Pancreas (tissue), 10 donors: ENCODE measurements at places on chromosomes 5 and 9. TPM values are rescaled to one million over a fixed set of nuclear protein-coding genes. Genes with fewer than 3 reads are reported as not detected.
A peak's percentile ranks its signal among the peaks of the same experiment; 100 is the strongest.

GRCh38 chr9:89748831-89749499, 144.2 kb downstream of the GADD45G start:
- no peak overlapping the region for H3K4me3 ChIP-seq
- DNase-seq: no peak
- H3K27ac ChIP-seq: no peak overlapping the region

- no peaks in the 10 kb centered on the region for H3K27me3 ChIP-seq
- H3K4me1 ChIP-seq: peaks cover 16% of the 10 kb centered on the region
- DNase-seq: no peak
- no peak overlapping the region for H3K4me3 ChIP-seq
These were observed 6.7 kb upstream of the TMEM141 start for GRCh38 chr9:136784249-136784996.

GRCh38 chr9:133826289-133827085, 88.3 kb upstream of the SARDH start:
- no peaks in the 10 kb centered on the region for H3K4me1 ChIP-seq
- H3K27ac ChIP-seq: no peak overlapping the region
- H3K27me3 ChIP-seq: no peaks in the 10 kb centered on the region
- no peak for DNase-seq
- no peak overlapping the region for H3K4me3 ChIP-seq

Gene GHR
- 1.2 TPM for polyA plus RNA-seq

DNA sequence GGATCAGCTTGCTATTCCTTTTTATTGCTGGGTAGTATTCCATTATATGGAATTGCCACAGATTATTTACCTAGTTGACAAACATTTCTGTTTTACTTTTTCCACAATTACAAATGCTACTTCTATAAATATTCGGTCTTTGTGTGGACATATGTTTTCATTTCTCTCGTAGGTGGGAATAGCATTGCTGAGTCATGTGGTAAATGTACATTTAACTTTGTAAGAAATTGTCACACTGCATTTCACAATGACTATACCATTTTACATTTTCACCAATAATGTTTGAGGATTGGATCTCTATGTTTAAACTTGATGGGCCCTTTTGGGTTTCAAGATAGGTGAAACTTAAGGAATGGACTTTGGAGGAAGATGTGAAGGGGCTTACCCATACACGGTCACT, 19.7 kb downstream of the RAI14 start:
- no peak for DNase-seq
- H3K27me3 ChIP-seq: no peaks in the 10 kb centered on the region
- H3K4me1 ChIP-seq: peaks cover 8% of the 10 kb centered on the region
- no peak overlapping the region for H3K27ac ChIP-seq
- H3K36me3 ChIP-seq: no peaks in the 10 kb centered on the region

DNA sequence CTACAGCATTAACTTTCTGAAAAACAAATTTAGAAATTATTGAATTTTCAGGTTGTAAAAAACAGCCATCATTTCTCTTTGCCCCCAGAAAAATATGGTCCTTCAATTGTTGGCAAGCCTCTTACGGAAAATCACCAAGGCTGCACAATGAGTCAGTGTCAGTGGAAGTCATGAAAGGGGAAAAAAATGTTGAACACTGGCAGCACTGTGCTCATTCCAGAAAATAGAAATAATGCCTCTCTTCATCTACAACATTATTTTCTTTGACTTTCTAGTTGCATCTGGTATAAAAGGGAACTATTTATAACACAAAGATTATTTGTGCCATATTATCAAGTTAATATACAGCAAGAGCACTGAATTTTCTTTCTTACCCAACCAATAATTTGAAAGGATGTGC, 26.7 kb upstream of the STK32A start:
- H3K4me3 ChIP-seq: no peak overlapping the region
- DNase-seq: no peak
- no peaks in the 10 kb centered on the region for H3K36me3 ChIP-seq

DNA sequence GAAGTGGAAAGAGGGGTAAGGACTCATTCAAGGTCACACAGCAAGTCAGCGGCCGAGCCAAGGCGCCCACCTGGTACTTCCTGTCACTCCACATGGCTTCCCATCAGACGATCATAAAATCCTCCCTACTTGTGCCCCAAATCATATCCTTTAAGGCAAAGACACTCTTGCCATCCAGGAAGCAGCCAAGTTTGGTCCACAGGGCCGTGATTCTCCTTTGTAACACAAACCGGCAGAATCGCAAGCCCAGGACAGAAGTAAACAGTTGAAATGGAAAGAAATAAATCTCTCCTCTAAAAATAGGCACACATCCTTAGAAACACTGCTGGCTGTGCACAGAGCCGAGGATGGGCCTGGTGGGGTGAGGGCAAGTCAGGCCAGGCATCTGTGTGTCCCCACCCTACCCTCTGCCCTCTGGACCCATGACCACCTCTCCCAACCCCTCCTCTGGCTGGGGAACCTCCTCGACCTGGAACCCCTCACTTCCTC, 30.5 kb downstream of the TMOD1 start:
- H3K4me1 ChIP-seq: no peaks in the 10 kb centered on the region
- H3K27ac ChIP-seq: no peak overlapping the region
- H3K4me3 ChIP-seq: no peak overlapping the region
- no peaks in the 10 kb centered on the region for H3K36me3 ChIP-seq
- no peak for DNase-seq

DNA sequence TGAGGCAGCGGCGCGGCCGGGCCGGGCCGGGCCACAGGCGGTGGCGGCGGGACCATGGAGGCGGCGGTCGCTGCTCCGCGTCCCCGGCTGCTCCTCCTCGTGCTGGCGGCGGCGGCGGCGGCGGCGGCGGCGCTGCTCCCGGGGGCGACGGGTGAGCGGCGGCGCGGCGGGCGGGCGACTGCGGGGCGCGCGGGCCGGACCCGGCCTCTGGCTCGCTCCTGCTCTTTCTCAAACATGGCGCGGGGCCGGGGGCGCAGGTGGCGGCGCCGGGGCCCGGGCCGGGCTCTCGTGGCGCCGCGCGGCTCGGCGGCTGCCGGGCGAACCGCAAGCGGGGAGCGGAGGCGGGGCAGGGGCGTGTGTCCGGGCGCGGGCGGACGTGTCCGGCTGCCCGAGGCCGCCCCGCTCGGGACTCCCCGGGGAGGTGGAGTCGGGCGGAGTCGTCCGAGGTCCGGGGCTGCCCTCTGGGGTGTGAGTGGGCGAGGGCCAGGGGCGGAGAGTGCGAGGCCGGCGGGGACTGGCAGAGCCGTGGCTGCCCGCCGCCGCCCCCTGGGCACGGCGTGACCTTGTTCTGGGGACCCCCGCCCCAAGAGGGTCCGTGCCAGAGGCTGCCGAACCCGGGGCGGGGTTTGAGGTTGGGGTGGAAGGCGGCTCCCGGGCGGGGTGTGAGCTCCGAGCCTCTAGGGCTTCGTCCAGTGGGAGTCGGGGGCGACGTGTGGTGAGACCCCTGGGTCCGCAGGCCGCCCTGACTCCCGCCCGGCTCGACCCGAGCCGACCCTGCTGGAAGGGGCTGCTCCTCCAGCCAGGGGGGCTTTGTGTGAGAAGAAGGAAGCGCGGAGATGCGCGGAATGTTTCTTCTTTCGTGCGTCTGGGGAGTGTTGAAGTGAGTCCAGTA, 485 bp downstream of the TGFBR1 start:
- no peaks in the 10 kb centered on the region for H3K36me3 ChIP-seq
- DNase-seq: peak; percentile 84
- H3K4me3 ChIP-seq: peak overlapping the region; percentile 73
- peak overlapping the region; percentile 72 for H3K27ac ChIP-seq
- H3K27me3 ChIP-seq: no peaks in the 10 kb centered on the region

Gene PCDHA9
- polyA plus RNA-seq: 0.19 TPM

- H3K36me3 ChIP-seq: no peaks in the 10 kb centered on the region
- no peak overlapping the region for H3K27ac ChIP-seq
- H3K27me3 ChIP-seq: peaks cover 23% of the 10 kb centered on the region
These were observed 5.3 kb upstream of the OTP start for GRCh38 chr5:77643654-77644370.

Gene NDST1
- polyA plus RNA-seq: 9.9 TPM

DNA sequence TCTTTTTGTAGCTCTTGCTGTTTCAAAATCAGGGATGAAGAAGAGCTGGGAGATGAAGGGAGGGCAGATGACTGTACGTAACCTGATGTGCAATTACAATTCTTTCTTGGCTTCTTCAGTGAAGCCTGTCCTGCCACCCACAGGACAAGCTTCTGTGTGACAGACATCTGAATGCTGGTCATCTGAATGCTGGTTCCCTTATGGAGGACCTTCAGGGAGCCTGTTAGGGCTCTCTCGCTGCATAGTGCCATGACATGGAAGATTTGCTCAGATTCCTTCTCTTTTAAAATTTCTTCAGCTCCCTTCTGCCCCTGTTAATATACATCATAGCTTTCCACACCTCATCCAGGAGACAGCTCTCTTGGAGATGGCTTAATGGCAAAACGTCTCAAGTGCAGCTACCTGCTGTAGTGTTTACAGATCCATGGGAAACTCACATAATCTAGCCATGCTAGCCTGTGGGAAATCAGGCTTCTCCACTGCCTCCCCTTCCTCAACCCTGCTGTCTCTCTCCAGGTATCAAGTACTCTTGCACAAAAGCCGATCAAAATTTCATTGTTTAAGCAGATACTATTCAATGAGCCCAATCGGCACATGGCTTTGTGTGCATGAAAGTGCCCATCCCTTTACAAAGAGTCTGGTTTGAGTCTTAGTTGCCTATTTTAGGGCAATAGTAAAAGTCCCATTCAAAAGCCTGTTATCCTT, 134.6 kb downstream of the RAB3C start:
- no peaks in the 10 kb centered on the region for H3K27me3 ChIP-seq
- no peak overlapping the region for H3K4me3 ChIP-seq
- no peak for DNase-seq
- H3K36me3 ChIP-seq: no peaks in the 10 kb centered on the region

GRCh38 chr5:30596495-30597064, 596.9 kb upstream of the CDH6 start:
- H3K27me3 ChIP-seq: no peaks in the 10 kb centered on the region
- no peak overlapping the region for H3K27ac ChIP-seq
- H3K4me1 ChIP-seq: no peaks in the 10 kb centered on the region
- no peak for DNase-seq
- H3K4me3 ChIP-seq: no peak overlapping the region

Gene POMT1
- polyA plus RNA-seq: 47.9 TPM

DNA sequence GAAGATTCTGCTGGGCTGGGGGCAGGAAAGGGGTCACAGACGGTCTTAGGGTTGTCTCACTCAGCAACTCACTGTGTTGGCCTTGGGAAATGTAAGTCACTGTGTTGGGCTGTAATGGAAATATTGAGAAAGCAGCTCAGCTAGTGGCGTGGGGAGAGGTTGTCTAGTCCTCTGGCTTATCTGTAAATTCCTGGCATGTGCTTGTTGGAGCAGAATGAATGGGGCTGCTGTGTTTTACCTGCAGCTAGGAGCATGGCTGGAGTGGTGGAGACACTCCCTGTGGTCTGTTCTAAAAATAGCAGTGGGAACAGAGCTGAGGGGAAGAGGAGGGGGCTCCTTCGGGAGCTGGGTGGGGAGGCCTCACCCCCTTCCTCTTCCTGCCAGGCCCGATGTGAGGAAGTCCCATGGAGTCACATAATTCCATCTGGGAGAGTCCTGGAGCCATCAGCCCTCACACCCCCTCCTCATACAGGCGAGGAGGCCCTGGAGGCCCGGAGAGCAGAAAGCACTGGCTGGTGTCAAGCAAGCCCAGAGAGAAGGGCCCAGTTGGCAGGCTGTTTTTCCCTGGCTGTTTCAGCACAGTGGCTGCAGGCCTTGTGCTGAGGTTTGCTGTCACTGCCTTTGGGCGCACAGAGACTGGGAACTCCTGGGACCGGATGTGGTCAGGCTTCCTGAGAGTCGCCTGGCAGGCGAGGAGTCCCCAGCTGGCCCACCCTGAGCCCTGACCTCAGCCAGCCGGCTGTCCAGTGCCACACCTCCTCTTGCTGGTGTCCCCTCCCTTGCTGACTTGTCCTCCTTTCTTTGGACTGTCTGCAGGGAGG, 84.9 kb downstream of the RGS3 start:
- no peaks in the 10 kb centered on the region for H3K27me3 ChIP-seq

GRCh38 chr5:155460501-155460931, 447.0 kb downstream of the KIF4B start:
- H3K36me3 ChIP-seq: no peaks in the 10 kb centered on the region
- no peak overlapping the region for H3K4me3 ChIP-seq
- H3K27me3 ChIP-seq: no peaks in the 10 kb centered on the region
- H3K27ac ChIP-seq: no peak overlapping the region
- no peaks in the 10 kb centered on the region for H3K4me1 ChIP-seq
- no peak for DNase-seq

GRCh38 chr9:34521406-34522045, 1.3 kb downstream of the ENHO start:
- H3K36me3 ChIP-seq: no peaks in the 10 kb centered on the region
- H3K27ac ChIP-seq: no peak overlapping the region
- no peak for DNase-seq
- H3K4me1 ChIP-seq: no peaks in the 10 kb centered on the region
- no peak overlapping the region for H3K4me3 ChIP-seq
- H3K27me3 ChIP-seq: no peaks in the 10 kb centered on the region

Gene GFRA3
- polyA plus RNA-seq: 0.57 TPM

DNA sequence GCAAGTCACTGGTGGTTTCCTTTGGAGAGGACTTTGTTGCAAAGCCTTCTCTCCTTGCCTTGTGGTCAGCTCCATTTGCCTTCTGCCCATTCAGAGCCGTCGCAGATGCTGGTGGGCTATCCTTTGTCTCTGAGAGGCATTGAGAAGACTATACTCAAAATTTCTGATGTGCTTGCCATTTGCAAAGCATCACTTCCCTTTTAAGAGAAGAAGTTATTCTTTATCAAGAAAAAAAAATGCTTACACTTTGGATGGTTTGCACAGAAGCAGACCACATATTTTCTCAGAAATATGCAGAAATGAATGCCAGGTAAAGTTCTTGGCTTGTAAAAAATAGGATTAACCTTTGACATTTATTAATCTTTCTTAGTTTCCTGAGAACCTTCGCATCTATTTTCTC, 195.8 kb upstream of the KLF4 start:
- DNase-seq: no peak
- no peaks in the 10 kb centered on the region for H3K27me3 ChIP-seq
- no peaks in the 10 kb centered on the region for H3K4me1 ChIP-seq
- H3K4me3 ChIP-seq: no peak overlapping the region

DNA sequence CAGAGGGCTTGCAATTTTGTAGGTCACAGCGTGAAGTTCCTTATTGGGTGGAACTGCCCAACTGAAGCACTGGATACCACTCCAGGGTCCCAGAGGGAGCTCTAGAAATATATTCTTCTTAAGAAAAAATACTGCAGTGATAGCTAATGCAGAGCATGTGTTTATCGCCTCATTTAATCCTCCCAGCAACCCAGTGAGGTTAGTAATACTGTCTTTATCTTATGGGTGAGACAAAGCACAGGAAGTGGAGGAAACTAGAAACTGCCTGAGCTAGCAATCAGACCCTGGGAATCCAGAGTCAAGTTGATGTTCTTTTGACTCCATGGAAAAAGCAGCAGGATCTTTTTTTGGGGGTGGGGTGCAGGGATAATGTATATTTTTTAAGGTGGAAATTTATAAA, 153.3 kb downstream of the PJA2 start:
- H3K27ac ChIP-seq: no peak overlapping the region
- no peaks in the 10 kb centered on the region for H3K4me1 ChIP-seq
- no peaks in the 10 kb centered on the region for H3K27me3 ChIP-seq
- DNase-seq: no peak
- no peak overlapping the region for H3K4me3 ChIP-seq
- no peaks in the 10 kb centered on the region for H3K36me3 ChIP-seq

Gene MSX2
- 0.27 TPM for polyA plus RNA-seq

Gene NOXA1
- polyA plus RNA-seq: 40.0 TPM

GRCh38 chr5:179194201-179194910, 134.2 kb downstream of the ZNF354C start:
- H3K4me1 ChIP-seq: no peaks in the 10 kb centered on the region
- no peak for DNase-seq
- no peak overlapping the region for H3K4me3 ChIP-seq
- H3K36me3 ChIP-seq: no peaks in the 10 kb centered on the region
- no peak overlapping the region for H3K27ac ChIP-seq

Gene CREB3
- polyA plus RNA-seq: 23.9 TPM

Gene RAD23B
- 19.5 TPM for polyA plus RNA-seq

Gene THBS4
- polyA plus RNA-seq: 30.4 TPM
